ENCODE measurements at places on chromosomes 16 and 17.

DNA sequence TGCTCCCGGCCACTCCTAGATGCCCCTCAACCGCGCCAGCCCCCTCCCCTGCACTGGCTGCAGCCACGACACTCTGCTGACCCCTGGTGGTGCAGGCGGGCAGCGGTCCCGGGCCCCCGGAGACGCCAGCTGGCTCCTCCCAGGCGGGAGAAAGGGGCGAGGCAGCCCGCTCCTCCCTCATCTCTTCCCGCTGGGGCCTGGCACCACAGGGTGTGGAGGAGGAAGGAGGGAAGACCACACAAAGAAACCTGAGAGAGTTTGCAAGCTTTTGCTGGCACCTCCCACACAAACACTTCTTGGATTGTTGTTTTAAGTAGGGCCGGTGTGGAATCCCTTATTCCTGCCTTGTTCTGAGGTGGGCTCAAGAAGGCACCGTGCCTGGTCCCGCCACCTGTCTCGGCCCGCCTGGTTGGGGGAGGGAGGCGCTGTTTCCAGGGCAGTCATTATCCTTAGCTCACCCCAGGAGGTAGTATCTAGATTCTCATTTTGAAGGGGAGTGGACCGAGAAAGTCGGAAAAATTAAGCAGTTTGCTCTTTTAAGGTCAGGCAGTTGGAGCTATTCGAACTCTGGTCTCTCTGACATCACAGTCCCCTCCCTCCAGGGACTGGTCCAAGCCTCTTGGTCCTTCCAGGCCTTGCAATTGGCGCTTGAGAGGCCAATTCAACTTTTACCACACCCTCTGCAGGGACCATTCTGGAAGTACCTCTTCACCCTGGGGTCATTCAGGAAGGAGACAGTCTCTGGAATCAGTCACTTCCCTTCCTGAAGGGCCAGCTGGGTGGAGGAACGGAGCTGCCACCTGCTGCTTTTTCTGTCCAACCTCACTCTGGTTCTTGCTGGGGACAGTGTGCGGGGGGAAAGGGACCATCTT, 959 bp upstream of the ANKRD13B start:
- DNase-seq, result peak; percentile 82

DNA sequence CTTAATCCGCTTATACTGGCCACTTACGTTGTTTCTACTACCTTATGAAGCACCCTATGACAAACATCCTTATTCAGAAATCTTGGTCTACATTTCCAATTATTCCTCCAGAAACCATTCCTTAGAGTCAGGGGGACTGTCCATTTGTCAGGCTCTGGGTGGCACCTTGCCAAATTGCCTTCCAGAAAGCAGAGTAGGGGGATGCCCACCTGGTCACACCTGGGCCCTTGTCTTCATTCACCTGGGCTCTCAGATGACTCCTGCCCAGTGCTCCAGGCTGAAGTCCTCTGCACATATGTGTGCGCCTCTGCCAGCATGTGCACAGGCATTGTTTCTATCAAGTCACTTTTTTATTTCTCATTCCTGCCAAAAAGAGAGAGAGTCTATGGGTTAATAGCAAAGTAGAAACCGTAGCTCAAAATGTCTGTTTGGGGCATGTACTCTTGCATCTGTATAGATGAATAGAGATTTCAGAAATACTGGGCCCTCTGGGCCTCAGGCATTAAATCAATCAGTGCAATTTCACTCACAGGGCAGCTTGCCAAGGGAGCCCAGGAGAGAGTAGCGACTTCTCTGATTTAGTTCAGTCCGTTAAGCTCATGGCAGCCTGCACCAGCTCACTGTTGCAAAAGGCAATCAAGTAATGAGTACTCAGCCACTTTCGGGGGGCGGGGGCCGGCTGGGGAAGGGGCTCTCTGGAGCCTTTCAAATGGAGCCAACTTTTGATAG, 104.7 kb downstream of the SOCS1 start:
- no peak for DNase-seq

GRCh38 chr16:3503523-3503922, 2.7 kb downstream of the CLUAP1 start:
- DNase-seq, result peak; percentile 36

GRCh38 chr17:81119223-81120148, 45.8 kb upstream of the PVALEF start:
- peak; percentile 81 for DNase-seq

- no peak for DNase-seq
These were observed 8.6 kb upstream of the COX10 start for GRCh38 chr17:14060706-14061105.

DNA sequence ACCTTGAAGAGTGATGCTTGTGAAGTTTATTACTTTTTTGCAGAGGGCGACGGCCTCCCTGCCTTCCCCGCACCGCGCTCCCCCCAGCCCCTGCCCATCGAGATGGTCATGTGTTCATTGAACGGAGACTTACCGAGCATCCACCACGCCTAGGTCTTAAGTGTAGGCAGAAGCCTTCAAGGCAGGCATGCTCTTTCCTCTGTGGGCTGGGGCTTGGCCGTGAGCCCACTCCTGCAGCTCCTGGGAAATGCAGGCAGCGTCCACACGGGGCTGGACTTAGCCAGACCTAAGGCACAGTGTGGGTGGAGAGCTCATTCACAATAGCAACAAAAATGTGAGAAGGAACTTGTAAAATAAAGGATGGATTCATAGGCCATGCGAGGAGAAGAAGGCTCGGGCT, 19.2 kb downstream of the RNF213 start:
- DNase-seq, result no peak

- no peak for DNase-seq
These were observed 1.7 kb downstream of the WBP2 start for GRCh38 chr17:75853433-75853832.

DNA sequence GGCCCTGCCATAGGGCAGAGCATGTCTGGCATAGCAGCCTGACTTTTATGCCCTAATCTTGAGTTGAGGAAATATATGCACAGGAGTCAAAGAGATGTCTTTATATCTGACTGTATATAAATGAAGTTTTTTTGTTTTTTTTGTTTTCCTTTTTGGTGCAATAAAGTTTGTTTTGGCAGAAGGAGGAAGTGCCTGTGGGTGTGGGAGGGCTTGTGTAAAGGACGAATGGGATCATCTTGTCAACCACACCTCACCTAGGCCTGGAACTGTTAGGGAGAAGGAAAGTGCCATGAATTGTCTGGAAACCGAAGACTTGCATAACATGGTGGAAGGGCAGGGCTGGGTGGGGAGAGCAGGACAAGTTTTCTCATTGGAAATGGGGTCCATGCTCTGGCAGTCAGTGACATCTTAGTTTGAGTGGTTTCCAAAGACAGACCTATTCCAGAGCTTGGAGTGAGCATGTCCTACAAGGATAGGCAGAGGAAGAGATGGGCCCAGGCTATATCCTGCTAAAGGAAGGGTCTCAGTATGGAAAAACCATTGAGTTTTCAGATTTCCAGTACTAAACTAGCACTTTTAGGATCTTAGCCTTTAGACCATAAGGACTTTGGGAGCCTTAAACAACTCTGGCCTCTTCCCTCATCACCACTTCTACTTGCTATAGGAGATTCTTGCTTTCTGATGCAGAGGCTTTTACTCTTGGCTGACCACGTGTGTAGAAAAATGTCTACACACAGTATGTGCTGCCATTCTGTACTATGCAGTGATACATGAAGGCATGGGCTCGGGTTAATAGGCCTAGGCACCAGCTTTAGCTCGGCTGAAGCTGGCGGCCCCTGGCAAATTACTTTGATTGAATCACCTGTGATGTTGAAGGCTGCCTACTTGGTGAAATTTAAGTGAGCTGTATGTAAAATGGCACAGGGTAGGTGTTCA, 15.5 kb downstream of the SNF8 start:
- no peak for DNase-seq

DNA sequence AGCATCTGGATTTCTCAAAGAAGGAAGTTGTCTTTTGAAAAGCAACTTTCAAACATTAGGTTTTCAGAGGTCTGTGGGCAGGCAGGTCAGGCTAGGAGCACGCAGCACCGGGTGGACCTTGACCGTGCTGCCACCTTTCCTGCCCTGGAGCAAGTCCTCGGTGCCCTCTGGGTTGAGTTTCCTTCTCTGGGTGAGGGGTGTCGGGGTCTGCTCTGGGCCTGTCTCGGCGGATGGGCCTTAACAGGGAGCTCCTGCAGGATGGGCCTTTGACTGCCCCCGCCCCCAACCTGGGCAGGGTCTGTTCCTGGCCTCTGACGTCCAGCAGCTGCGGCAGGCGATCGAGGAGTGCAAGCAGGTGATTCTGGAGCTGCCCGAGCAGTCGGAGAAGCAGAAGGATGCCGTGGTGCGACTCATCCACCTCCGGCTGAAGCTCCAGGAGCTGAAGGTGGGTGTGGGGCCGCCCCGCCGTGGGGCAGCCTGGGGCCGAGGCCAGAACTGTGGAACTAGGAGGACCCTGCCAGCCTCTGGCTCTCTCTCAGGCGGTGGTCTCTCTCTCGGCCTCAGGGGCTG, 8.7 kb downstream of the DEF8 start:
- no peak for DNase-seq

- DNase-seq, result no peak
These were observed 99.6 kb downstream of the CA4 start for GRCh38 chr17:60249290-60249826.
